ENCODE measurements at places on chromosomes 11 and 22.

DNA sequence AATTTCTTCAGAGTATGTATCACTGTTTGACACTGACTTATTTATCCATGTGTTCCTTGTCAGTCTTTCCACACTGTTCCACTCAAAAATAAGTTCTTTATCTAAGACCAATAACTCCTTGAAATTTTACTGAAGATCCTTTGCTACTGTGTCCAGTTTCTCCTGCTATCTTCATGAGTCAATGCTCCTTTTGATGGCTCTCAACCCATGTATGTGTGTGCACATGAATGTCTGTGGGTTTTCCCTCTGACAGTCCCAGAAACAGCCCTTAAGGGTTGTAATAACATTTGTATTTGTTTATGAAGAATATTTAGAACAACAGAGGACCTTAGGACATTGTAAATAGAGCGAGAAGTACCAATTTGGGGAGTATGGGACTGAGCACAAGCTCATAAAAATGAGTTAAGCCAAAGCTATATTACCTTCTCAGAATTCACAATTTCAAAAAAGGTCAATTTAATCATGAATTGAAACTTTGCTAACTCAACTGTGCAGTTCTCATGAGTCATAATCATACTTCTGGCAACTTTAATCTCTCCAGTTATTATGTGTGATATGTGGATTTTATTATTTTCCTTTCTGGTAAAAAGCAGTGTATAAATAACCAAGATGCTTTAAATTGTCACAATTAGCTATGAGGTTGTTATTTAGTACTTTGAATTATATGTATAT is 533.6 kb downstream of the CNTN5 start:
- DNase-seq: no peak

GRCh38 chr11:79054636-79055035 is 386.2 kb downstream of the TENM4 start:
- no peak for DNase-seq

GRCh38 chr11:95516175-95516574 is 273.4 kb downstream of the FAM76B start:
- DNase-seq: no peak

- DNase-seq: no peak
These were observed 28.1 kb downstream of the CYB5R2 start for GRCh38 chr11:7645206-7645605.

DNA sequence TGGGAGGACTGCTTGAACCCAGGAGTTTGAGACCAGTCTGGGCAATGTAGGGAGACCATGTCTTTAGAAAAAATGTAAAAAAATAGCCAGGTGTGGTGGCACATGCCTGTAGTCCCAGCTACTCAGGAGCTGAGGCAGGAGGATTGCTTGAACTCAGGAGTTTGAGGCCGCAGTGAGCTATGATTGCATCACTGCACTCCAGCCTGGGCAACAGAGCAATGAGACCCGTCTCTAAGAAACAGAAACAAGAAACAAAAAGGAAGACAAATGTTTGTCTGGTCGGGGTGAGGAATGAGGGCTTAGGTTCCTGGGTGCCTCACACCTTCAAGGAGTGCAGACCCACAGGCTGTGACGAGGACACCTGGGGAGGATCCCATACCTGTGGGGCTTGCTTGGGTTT is 191.9 kb downstream of the CEP164 start:
- no peak for DNase-seq

DNA sequence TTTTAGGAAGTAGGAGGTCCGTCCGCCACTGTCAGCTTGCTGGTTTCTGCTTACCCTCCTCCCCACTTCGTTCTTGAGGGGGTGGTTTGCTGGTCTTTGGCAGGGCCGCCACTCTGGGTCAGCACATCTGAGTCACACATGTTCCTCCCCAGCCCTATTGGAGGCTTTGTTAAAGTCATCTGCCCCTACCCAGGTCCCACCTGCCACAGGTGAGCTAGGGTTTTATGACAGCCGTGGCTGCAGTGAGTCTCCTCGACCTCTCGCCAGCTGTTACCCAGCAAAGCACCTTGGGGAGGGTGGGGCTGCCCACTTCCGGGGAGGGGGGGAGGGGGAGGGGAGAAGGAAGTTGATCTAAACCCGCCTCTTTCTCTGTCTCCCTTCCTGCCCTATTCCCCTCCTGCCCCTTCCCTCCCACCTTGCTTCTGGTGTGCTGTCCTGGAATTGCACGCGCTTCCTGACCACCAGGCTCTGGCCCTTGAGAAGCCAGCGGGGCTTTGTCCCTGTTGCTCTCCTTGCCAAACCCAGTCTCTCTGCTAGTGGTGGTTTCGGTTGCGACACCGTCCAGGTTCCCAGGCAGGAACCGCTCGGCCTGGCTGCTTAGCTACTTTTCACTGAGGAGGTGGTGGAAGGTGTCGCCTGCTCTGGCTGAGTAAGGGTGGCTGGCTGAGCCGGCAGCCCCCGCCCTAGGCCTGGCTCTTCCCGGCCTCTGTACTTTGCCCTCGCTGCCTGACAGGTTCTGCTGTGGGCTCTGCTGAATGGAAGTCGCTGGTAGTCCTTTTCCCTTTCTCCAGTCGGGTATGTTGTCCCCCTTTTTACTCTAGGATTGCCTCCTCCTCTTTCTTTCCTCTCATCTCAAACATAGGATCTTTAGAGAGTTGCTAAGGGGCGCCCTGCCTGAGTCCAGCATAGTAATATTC is 28.5 kb downstream of the RCOR2 start:
- DNase-seq: no peak

DNA sequence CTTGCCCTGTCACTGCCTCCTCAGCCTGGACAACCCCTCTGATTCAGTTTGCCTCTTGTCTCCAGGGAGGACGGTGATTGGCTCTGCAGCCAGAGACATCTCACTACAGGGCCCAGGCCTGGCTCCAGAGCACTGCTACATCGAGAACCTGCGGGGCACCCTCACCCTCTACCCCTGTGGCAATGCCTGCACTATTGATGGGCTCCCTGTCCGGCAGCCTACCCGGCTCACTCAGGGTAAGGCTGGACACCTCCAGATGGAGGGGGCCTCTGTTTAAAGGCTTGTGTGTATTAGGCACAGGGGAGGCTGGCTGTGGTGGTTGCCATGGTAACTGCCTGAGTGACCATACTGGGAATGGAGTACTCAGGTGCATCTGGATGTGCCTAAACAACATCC is 8.6 kb downstream of the PHLDB1 start:
- DNase-seq: no peak

DNA sequence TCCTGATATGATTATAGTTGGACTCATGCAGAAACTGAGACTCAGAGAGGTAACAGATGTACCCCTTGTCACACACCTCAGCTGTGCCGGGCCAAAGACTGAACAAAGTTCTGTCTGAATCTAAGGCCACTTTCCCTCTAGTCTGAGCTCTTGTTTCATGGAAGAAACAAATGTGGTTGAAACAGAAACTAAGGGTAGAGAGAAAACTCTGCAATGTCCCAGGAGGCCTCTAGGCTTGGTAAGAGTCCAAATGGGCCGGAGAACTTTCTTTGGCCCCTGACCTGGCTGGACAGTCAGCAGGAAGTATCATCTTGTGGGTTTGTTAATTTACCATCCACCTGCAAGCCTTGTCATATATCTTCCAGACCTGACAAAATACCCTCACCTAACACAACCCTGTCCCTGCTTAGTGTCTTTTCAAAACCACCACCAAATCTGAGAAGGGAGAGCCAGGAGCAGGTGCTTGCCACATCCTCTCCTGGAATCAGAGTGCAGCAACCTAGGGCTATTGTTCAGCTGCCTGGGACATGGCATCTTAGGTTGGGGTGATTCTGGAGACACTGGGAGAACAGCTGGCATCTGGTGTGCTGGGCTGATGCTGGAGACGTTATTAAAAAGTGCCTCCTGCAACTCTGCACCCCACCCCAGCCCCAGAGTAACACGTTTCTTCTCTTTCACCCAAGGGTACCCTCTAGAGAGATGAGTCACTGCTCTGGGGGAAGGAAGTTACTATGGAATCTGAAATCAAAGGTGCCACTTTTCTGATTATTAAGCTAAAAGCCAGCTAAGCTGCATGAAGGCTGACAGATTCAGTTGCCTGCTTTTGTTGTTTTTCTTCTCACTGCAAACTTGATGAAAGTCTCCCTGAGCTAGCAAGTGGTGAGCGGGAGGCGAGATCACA is 126.3 kb upstream of the TIMP3 start:
- no peak for DNase-seq

DNA sequence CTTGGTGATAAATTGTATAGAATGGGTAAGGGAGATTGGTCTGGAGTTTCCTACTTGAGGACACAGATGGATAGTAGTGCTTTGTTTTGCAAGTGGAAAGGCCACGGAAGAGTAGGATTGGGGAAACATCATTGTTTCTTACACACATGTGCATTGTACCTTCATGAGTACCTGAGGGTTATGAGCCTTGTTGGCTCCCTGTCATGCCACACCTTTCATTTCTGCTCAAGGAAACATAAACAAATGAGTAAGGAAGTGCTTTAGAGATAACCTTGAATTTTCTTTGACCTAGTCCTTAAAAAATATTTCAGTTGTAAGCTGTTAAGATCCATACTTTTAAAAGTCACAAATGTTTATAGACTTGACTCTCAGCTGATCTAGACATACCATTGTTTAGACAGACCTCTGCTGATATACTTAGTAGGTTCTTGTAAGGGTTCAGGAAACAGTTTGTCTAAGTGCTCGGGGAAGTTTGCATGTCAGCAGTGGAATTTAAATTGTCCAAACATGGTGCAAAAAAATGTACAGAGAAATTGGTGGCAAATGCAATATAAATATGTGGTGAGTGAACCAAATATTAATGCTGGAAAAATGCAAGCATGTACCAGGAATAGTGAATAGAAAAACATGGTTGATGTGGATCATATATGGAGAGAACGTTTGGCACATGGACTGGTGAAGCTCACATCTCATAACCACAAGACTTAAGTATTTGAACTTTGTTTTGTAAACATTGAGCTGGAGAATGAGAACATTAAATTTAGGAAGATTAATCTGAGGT is 40.9 kb downstream of the GAS2 start:
- DNase-seq: no peak

GRCh38 chr11:20367313-20367948 is 3.9 kb downstream of the HTATIP2 start:
- peak; percentile 50 for DNase-seq

- no peak for DNase-seq
These were observed 35.7 kb upstream of the ARFGAP3 start for GRCh38 chr22:42892571-42893316.

DNA sequence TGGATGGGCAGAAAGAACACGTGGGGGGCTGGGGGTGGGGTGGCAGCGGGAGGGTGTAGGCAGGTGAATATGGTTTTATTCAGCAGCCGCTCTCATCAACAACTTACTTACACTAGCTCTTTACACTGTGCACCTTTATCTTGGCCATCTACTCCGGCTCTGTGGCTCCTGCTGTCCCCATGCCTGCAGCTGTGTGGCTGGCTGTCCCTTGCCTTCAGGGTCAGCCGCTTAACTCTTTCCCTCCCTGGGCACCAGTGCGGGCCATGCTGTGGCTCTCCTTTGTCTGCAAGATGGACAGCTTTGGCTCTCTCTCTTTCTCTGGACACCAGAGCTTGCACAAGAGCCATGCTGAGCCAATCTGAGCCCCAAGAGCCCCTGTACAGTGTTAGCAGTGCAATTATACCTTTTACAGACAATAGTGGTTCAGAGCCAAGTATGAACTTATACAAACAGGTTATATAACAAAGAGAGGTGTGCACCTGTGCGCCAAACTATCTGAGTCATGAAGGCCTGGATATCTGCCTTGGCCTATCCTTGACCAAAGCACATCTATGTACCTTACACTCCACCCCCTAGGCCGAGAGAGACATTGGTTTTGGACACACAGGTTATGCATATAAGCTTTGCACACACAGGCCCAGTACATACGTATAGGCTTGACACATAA is 94.3 kb upstream of the CTSC start:
- no peak for DNase-seq

GRCh38 chr22:29702931-29703501 is 16.8 kb upstream of the CABP7 start:
- DNase-seq: no peak

GRCh38 chr11:68071281-68072048 is 32.6 kb downstream of the TCIRG1 start:
- DNase-seq: no peak

DNA sequence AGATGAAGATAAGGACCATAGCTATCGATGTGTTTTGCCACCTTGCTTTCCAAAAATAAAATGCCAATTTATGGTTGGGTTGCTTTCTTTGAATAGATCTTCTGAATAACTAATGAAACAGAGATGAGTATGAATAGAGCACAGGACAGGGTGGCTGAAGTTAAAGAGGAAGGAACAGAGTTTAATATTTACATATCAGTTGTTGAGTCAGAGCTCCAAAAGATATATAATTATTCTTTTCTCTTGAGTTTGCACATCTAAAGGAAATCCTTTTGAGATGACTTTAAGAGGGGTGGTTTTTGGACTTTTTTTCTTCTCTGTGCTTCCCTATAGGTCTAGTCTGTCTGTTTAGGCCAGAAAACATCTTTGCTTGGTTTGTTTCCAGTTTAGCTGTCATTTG is 115.2 kb downstream of the DDX10 start:
- no peak for DNase-seq

- DNase-seq: no peak
These were observed 23.9 kb downstream of the TSPAN32 start for GRCh38 chr11:2325719-2326118.

DNA sequence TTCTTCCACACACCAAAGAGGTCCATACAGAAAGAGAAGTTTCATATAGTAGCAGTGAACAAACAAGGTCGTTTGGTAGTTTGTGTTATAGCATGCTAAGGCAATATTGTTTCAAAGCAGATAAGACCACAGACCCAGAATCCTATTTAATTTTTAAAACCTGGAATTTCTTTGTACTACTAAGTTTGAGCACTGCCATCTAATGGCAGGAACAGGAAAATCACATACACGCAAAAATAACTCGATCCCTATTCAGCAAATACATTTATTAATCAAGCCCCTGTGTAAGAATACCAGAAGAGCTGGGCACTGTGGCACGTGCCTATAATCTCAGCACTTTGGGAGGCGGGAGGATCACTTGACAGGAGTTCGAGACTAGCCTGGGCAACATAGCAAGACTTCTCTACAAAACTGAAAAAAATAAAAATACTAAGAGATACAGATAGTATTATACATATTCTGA is 2.9 kb upstream of the BTBD10 start:
- no peak for DNase-seq

GRCh38 chr22:26891429-26891828 is 234.0 kb downstream of the MIAT start:
- DNase-seq: no peak

- DNase-seq: no peak
These were observed 49.7 kb upstream of the BIRC3 start for GRCh38 chr11:102267609-102268008.

- DNase-seq: no peak
These were observed 48.6 kb upstream of the LMO2 start for GRCh38 chr11:33940538-33940815.

All from pulmonary artery endothelial cell (primary cell).